ENCODE measurements at places on chromosomes 2 and 18. TPM values are rescaled to one million over a fixed set of nuclear protein-coding genes. Genes with fewer than 3 reads are reported as not detected.

ACTR3 gene
- total RNA-seq: 425 TPM

DHRS9 gene
- total RNA-seq: 0.88 TPM

GRCh38 chr18:43524260-43524659 lies 247.0 kb upstream of the SYT4 start:
- no peak for DNase-seq

- DNase-seq: no peak
Measured at GRCh38 chr2:226759768-226760167, 39.9 kb downstream of the IRS1 start.

DNA sequence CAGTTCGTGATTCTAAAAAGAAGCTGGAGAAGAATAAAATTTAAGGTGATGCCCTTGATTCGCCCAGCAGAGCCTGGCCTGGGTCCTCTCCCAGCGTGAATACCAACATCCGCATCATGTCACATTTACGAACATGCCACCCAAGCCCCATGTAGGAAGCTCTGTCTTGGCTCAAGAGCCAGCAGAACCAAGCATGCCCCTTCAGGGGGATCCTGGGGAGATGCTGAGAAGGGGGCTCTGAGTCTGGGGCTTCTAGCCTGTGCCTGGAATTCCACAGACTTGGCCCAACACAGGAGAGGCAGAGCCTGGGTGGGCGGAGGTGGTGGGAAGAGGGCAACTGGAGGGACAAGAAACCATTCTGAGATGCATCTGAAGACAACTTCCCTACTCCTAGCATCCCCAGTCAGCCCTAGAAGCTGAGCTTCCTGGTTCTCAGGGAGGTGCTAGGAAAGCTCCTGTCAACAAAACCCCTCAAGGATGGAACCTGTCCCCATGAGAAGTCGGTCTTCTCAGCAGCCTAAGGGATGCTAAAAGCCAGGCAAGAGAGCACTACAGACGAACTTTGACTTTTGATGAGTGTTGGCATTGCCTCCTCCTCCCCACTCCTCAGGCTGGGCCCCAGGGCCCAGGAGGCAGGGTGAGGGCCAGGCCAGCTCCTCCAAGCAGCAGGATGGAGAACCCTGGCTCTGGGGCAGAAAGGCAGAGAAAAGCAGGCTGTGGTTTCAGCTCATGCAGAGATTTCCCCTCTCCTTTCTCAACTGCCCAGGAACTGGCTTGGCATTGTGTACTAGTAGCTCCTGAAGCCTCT lies 57.9 kb downstream of the POLR1A start:
- DNase-seq: no peak
